ENCODE measurements at places on chromosomes 11 and 22.

DNA sequence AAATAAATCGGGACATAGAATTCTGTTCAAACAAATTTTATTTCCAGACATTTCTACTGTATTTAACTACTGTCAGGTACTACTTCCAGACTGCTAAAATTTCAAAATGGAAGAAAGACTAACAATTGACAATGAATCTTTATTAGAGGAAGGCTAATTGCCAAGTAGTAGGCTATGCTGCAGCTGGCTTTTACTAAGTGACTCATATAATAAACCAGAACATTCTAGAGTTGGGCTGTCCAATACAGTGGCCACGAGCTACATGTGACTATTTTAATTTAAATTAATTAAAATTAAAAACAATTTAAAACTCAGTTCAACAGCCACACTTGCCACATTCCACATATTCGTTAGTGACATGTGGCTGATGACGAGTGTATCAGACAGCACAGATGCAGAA lies 27.6 kb downstream of the CHKA start:
- no peak for DNase-seq

- no peak for DNase-seq
Measured at GRCh38 chr11:70608568-70609470, 210.5 kb downstream of the CTTN start.

GRCh38 chr11:19072464-19072863 lies 11.9 kb upstream of the MRGPRX2 start:
- DNase-seq = no peak

DNA sequence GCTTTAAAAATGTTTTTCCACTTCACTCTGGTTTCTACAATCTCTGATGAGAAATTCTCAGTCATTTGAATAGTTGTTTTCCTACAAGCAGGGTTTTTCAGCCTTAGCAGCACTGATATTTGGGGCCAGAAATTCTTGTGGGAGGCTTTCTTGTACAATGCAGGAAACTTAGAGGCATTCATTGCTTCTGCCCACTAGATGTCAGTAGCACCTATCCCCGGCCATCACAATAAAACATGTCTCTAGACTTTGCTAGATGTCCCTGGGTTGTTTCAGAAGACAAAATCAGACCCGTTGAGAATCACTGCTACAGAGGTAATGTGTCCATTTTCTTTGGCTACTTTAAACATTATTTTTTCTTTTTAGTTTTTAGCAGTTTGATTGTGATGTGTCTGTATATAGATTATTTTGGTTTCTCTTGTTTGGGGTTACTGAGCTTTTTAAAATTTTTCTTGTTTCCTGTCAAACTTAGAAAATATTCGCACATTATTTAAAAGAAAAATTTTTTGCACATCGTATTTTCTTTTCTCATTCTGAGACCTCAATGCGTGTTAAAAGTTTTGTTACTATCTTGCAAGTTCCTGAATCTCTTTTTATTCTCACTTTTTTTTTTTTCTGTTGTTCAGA lies 60.8 kb upstream of the CCDC179 start:
- DNase-seq = peak; percentile 74

DNA sequence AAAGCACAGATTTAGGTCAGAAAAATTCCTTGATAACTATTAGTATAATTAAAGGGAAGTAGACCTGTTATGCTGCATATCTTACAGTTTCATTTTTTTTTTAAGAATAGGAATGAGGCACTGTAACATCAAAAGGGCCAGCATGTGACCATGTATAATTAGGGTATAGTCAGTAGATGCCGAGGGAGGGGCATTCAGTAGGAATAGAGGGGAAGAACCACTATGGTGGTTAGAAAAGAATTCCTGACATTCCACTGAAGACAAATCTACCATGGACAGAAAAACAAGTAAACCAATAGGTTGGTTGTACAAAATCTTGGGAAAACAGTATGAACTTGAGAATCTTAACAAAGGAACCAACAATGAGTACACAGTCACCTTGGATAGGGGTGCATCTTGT lies 78.4 kb upstream of the CCDC179 start:
- DNase-seq = no peak

- peak; percentile 30 for DNase-seq
Measured at GRCh38 chr22:46598737-46599424, 21.3 kb upstream of the GRAMD4 start.

GRCh38 chr11:43688394-43688793 lies 7.9 kb downstream of the HSD17B12 start:
- DNase-seq = no peak

DNA sequence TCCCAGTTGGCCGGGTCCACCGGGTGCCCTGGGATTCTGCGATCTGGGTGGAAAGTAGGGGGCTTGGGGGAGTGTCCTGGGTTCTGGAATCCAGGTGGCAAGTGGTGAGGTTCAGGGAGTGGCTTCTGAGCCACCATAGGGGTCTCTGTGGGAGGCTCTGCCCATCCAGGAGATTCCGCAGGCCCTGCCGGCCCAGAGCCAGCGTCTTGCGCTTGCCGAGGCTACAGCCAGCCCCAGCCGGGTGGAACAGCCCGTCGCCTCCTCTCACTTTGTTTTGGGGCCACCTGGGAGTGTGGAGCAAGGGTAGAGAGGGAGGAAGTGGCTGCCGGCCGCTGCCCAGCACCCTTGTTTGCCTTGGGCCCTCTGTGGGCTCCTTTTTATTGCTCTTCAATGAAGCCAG lies 60.6 kb upstream of the PPP6R3 start:
- no peak for DNase-seq

DNA sequence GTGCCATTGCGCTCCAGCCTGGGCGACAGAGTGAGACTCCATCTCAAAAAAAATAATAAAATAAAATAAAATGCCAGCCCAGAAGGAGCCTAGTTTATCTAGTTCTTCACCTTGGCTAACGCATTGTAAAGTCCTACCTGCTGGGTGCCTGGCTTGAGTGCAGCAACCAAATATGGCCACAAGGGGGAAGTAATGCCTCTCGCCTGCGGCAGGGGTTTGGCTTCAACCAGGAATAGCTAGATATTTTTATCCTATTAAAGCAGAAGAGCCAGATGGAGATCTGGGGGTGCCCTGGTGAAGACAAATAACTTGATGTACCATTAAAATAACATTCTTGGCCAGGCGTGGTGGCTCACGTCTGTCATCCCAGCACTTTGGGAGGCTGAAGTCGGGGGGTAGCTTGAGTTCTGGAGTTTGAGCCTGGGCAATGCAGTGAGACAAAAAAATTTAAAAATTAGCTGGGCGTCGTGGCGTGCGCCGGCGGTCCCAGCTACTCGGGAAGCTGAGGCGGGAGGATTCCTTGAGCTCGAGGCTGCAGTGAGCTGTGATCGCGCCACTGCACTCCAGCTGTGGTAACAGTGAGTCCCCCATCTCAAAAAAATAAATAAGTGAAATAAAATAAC lies 20.6 kb upstream of the PLEKHB1 start:
- peak; percentile 76 for DNase-seq

DNA sequence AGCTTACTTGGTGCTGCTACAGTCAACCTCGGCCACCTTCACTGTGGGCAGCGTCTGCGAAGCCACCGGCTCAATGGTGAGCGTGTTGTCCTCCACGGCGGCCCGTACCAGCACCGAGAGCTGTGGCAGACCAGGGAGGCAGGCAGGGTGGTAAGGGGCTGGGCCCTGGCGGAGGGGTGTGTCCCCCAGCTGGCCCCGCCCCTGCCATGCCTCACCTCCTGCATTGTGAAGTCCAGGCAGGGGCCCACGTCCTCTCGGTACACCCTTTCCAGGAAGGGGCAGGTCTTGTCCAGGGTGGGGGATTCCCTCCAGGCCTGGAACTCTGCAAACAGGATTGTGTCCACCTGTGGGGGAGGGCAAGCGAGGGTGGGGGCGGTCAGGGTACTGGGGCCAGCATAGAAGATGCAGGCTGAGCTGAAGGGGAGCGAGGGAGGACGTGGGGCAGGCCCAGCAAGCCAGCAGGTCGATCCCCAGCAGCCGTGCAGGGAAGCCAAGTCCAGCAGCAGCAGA lies 12.8 kb downstream of the RAB3IL1 start:
- no peak for DNase-seq

DNA sequence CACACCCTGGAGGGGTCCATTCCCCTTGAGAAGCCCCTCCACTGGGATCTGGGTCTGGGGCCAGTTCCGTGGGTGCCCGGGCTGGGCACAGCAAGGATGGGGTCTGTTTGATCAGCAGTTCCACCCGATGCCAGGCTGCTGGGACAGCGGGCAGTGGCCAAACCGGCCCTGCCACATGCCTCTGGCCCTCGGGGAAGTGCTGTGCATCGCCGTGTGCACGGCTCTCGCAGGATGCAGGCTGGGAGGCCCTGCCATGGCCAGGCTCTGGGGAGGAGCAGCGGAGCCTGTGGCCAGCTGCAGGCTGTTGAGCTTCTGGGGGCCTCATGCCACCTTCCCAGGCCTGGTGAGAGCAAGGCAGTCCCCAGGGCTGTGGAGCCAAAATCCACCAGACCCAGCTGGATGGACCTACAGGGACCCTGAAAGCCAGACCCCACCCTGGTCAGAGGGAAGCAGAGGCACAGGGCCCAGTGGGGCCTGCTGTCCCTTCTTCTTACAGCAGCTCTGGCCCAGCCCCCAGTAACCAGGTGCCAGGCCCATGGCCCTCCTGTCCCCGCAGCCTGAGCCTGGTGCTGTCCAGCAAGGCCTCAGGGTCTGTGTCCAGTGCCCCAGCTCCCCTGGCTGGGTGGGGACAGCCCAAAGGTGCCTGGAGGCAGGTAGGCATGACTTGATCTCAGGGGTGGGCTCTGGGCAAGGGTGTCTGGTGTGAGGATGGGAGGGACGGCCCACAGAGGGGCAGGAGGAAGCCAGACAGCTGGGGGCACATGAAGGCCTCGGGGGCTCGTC lies 57.3 kb downstream of the WNT7B start:
- no peak for DNase-seq

- DNase-seq = no peak
Measured at GRCh38 chr11:2541881-2542361, 97.1 kb downstream of the KCNQ1 start.

GRCh38 chr11:86743223-86744118 lies 56.9 kb upstream of the PRSS23 start:
- DNase-seq = peak; percentile 21

DNA sequence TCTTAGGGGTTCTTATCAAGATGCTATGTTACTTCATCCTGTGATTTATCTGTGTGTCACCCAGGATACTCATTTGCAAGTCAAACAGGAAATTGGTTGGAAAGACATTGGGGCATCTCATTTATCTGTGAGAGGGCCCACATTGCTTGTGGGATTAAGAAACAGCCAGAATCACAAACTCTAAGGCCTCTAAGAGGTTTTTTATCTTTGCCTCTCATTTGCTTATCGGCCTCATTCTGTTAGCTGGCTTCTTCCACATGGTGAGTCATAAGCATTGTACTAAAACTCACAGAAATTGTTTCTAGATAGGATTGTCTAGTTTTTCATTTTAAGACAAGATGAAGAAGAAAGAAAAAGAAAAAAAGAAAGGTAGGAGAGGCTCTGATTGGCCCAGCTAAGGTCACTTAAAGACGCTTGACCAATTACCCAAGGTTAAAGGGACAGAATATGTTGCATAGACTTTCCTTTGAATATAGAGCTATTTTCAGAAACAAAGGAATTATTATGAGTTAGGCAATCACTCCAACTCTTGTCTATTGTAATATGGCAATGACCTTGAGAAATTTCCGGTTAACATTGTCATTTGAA lies 121.9 kb downstream of the ARHGAP42 start:
- DNase-seq = no peak

All from Kasumi-1 (cell line).